ENCODE measurements at places on chromosomes 16 and 17.

GRCh38 chr16:81928975-81929374 is 82.3 kb downstream of the SDR42E1 start:
- DNase-seq: no peak

GRCh38 chr17:80819422-80820164 is 172.0 kb upstream of the CHMP6 start:
- DNase-seq: no peak

GRCh38 chr16:12426122-12426521 is 377.6 kb downstream of the CPPED1 start:
- DNase-seq: no peak

- DNase-seq: peak; percentile 70
These were observed 162.6 kb upstream of the PLCG2 start for GRCh38 chr16:81616321-81617020.

- no peak for DNase-seq
These were observed 48.2 kb downstream of the IL21R start for GRCh38 chr16:27450196-27450549.

GRCh38 chr17:1861391-1862010 is 31.7 kb downstream of the RPA1 start:
- DNase-seq: no peak

DNA sequence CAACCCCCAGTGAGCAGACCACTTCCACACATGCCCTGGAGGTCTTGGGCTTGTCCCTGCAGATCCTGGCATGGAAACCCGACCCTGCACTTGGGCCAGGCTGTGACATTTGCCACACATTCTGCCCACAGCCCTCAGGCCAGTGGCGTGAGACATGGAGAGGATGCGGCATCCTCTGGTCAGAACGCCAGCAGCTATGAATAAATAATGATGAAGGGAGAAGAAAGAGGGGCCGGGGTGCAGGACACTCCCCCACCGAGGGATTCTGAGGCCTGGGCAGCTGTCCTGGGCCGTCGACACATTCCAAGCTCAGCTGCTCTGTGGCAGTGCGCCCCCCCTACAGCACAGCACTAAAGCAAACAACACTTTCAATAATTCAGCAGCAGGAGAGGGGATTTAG is 148.8 kb downstream of the ENGASE start:
- DNase-seq: no peak

GRCh38 chr16:14539156-14539555 is 90.9 kb downstream of the PARN start:
- DNase-seq: no peak

- no peak for DNase-seq
These were observed 87.5 kb upstream of the CLEC18A start for GRCh38 chr16:69863401-69864281.

GRCh38 chr16:50275428-50276325 is 9.3 kb downstream of the ADCY7 start:
- no peak for DNase-seq

GRCh38 chr17:4221899-4222659 is 41.7 kb downstream of the ANKFY1 start:
- no peak for DNase-seq

DNA sequence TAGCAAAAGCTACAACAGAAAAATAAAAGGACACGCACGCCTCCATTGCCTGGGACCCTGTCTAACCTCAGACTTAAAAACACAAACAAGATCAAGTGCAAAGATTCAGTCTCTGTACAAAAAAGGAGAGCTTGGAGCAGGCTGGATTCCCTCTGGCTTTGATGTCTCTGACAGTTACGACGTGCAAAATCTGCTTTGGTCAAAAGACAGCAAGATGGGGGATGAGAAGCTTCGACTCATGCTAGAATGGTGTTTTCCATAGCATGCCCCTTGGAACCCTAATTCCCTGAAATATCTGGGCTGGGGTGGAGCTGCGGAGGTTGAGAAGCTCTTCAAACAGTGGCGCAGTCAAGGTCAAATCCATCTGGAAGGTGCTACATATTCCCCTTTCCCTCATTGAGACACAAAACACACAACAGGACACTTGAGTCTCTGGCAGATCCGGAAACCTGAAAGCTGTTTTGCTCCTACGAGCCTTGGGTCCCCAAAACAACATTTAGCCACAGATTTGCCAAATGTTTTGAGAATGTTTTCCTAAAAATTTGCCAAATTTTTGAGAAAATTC is 9.1 kb downstream of the MYH11 start:
- DNase-seq: no peak

All from hematopoietic multipotent progenitor cell treated with erythropoietin and hydrocortisone succinate and interleukin-3 and kit ligand, for 6 days (in vitro differentiated cells).